Ammon's horn (tissue), 1 donor: ENCODE measurements at places on chromosomes 4 and X.
A peak's percentile ranks its signal among the peaks of the same experiment; 100 is the strongest.

- peak; percentile 43 for DNase-seq
These were observed 1.9 kb downstream of the DHRSX start for GRCh38 chrX:2498781-2499302.

DNA sequence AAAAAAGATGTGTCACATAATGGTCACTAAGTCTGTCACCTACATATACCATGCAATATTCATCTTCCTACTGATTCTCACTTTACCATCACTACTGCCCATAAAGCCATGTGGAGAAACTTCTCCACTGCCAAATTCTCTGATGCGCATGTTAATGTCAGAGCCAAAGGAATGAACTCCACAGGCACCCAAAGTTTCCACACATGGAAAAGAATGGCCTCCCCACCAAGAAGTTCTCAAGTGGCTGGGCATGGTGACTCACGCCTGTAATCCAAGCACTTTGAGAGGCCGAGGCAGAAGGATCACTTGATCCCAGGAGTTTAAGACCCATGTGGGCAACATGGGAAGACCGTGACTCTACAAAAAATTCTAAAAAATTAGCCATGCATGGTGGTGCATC lies 43.8 kb upstream of the UGDH start:
- no peak for DNase-seq

DNA sequence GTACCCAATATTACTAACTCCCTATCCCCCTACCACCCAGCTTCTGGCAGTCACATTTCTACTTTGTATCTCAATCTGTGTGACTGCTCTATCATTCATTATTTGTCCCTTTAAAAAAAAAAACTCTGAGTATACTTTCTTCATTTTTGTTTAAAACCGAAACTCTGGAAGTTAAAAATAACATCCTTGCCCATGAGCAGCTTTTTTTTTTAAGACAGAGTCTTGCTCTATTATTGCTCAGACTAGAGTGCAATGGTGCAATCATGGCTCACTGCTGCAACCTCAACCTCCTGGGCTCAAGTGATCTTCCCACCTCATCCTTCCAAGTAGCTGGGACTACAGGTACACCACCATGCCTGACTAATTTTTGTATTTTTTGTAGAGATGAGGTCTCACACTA lies 15.8 kb downstream of the UBE2K start:
- no peak for DNase-seq

- DNase-seq = no peak
These were observed 26.8 kb downstream of the RBBP7 start for GRCh38 chrX:16843208-16843909.

DNA sequence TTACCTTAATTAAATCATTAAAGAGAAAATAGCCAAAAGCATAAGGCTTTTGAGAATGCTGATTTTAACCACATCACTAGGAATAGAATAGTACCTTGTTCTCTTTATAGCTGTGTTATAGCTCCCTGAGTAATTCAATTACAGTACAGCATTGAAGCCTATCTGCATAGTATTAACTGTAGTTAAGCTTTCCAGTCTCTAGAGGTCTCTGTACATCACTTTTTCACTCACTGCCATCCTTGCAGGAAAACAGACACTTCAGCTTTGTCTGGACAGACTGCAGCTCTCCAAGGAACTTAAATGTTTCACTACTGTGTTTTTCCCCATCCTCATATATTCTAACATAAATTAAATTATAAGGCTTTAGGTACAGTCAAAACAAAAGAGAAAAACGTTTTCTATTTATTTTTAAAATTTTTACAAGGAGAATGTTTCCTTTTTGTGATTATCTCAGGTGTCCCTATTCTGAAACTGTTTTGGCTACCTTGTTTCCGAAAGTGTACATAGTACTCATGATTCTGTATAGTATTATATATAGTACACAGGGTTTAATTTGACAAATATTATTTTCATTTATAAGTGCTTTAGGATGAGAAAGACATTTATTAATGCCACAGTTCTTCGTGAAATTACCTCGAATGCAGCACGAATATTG lies 407.9 kb downstream of the PCDH18 start:
- DNase-seq = peak; percentile 77

DNA sequence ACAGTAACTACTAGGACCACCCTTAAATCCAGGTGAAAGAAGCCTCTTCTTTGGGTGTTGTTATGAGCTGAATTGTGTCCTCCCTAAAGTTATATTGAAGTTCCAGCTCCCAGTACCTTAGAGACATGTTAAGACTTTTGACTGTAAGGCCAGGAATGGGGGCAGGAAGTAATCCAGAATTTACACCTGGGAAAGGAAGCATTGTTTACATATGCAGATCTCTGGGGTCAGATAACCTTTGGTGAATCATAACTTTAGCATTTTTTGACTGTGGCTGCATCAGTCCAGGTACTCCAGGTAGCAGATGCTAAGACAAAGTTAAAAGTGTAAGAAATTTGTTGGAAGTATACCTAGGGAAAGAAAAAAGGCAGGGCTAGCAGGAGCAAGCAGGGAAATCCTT lies 104.9 kb upstream of the CENPE start:
- DNase-seq = no peak

GRCh38 chrX:32281853-32282252 lies 929.5 kb downstream of the DMD start:
- DNase-seq = no peak

- DNase-seq = peak; percentile 8
These were observed 185.5 kb upstream of the AFF2 start for GRCh38 chrX:148314876-148315275.

- DNase-seq = no peak
These were observed 1746.4 kb upstream of the PCDH7 start for GRCh38 chr4:28973587-28974350.

GRCh38 chr4:16125571-16126445 lies 42.0 kb upstream of the PROM1 start:
- DNase-seq = no peak

GRCh38 chr4:186102931-186103330 lies 1.6 kb upstream of the FAM149A start:
- no peak for DNase-seq

DNA sequence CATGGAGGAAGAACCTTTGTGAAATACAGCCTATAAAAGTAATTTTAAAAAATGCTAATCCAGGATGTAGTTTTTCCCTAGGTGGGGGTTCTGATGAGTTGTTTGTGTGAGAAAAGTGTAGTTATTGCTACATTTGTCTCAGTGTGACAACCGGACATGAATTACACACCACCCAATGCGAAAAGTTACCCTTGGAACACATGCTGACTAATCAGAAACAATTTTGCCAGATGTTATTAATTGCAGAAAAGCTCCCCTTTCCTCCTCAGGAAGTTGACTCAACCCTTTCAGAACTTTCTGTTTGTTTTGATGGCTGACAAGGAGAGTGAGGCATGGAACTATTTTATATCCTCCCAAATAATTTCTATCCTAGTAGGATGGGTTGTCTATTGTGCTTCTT lies 38.1 kb upstream of the EDA2R start:
- DNase-seq = no peak

GRCh38 chr4:6201580-6202091 lies 1.3 kb upstream of the JAKMIP1 start:
- no peak for DNase-seq

GRCh38 chr4:28010577-28011240 lies 1150.1 kb downstream of the STIM2 start:
- DNase-seq = peak; percentile 4

DNA sequence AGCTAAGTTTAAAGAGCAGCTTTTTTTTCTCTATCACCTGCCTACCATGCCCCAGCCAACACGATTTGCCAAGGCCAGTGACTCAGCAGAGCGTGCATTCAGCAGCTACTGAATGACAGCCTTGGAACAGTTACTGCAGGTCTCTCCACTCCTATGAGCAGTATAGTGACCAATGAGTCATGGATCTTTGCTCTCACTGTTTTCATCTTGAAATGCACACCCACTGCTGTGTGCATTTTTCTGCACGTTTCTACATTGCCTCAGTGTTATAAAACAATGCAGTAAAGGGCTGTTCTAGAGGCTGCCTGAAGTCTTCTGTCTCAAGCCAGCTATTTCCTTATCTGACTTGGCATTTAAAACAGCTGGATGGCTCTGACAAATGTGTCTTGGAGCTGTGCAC lies 66.0 kb upstream of the C4orf54 start:
- peak; percentile 41 for DNase-seq

DNA sequence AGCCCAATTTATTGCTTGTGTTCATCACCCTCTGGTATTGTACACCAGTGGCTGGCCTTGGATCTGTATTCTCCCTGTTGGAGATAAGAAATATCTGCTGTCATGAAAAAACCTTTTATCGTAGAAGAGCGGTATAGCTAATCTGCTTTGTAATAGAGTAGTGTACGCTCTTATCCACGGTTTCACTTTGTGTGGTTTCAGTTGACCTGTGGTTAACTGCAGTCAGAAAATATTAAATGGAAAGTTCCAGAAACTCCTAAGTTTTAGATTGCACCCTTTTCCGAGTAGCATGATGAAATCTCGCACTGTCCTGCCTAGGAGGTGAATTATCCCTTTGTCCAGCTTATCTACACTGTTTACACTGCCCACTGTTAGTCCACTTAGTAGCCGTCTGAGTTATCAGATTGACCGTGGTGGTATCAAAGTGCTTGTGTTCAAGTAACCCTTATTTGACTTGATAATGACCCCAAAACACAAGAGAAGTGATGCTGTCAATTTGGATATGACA lies 42.4 kb downstream of the KDM6A start:
- no peak for DNase-seq

GRCh38 chrX:124506066-124506465 lies 159.7 kb downstream of the SH2D1A start:
- DNase-seq = no peak

GRCh38 chr4:58649226-58649625 lies 1539.0 kb upstream of the IGFBP7 start:
- peak; percentile 10 for DNase-seq

DNA sequence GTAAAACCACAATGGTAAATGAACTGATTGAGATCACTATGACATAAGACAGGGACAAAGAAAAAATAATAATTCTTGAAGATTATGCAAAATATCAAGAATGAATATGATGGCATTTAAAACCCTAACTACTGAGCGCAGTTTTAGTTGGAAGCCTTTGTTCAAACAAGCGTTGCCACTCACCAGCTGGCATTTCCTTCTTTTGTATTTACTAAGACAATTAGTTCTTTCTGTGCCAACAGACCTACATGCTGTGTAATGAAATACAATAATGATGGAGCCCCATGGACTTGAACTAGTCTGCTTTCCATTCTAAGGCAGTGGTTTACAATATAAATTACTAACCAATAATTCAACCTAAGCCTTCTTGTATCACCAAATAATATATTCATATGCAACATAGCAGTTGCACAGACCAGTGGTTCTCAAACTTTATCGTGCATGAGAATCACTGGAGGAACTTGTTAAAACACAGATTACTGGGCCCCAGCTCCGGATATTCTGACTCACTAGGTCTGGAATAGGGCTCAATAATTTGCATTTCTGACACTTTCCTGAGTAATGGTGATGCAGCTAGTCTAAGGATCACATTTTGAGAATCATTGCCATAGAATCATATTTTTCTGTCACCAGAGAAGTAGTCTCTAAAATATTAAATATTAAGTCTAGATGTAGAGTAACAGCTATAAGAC lies 196.4 kb upstream of the MAGEB18 start:
- DNase-seq = no peak

DNA sequence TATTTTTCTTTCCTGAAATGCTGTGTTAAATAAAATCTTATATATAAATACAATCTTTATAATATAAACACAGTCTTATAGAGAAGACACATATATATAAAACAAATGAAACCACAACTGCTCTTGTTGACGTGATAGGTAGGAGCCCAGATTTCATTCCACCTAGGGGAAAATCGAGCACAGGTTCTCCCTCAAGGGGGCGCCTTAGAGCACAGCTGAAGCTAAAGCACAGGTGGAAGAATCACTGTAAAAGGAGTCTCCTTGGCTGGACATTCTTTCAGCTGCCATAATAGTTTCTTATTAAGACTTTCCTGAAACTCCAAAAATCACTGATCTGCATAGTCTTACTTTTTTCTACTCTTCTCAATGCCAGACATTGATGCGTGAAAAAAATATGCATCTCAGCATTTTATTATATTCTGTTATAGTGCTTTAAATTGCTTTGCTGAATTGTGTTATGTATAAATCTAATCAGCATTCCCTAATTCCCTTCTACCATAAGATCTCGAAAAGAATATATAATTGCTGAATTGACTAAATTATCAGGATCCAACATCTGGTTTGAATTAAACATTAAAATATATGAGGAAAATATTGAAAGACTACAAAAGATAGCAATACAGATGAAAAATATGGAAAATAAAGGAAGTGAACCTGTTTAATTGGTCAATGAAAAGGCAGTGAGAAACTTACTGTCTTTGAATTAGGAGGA lies 25.5 kb upstream of the RXFP1 start:
- no peak for DNase-seq

DNA sequence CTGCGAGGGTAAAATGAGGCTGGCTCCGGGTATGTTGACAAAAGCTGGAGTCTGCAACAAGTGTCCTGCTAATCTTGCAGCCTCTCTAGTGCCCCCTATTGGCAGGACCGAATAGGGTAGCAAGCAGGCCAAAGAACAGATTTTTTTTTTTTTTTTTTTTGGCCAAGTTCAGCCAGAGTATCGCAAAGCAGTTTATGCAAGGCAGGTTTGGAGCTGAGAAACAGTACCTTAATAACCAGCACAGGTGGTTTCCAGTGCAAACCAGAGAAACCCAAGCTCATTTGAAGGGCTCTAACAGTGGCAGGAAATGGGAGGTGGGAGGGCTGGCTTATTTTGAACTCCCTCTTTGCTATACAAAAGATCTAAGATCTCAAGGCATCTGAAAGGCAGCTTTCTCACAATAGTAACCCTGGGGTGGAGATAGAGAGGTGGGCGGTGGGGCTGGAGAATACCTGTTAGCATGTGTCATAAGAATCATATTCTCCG lies 38.2 kb upstream of the OCIAD2 start:
- no peak for DNase-seq

- DNase-seq = no peak
These were observed 292.8 kb upstream of the ARSJ start for GRCh38 chr4:114272226-114272625.

DNA sequence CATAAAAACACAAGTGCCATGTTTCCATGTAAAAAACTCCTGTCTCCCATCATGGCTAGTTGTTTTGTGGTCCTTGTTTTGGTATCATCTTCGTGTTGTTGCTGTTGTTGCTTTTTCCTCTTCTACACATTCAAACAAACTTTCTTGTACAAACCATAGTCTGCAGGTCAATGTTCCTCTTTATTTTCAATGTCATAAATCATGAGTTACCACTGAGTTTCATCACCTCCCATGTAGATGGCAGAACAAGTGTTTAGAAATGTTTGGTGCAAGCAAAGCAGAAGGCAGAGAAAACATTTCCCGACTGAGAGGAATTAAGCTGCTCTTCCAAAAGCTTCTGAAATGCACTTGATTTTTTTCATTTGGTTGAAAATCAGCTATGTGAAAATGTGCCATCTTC lies 166.0 kb downstream of the ANTXR2 start:
- DNase-seq = no peak

- DNase-seq = no peak
These were observed 728.1 kb upstream of the MAGEB2 start for GRCh38 chrX:29487214-29487613.
